ENCODE measurements at places on chromosomes 4 and X.

DNA sequence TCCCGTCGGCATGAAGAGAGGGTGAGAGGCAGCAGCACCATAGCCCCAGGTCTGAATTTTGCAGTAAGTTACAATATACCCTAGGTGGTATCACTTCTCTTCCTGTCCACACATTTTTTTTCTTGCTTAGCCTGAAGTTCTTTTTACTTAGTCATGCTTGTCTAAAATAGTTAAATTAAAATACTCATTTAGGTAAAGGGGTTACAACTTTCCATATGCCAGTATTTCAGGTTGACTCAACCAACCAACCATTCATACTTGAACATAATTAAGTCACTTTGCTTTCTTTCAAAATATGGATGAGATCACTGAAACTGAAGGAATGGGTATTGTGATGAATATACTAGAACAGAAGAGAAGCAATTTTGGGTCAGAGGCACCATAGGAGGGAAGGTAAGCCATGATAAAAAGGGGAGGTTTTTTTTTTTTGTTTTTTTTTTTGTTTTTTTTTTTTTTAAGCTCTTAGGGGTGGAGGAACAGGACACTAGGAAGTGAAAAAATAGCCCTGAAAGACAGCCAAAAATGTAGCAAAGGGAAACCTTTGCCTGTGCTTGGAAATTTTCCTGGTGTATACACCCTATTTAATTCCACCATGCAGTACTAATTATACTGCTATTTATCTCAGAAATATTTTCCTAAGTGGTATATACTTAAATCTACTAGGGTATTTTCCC lies 41.8 kb downstream of the RPS6KA3 start:
- no peak for DNase-seq

DNA sequence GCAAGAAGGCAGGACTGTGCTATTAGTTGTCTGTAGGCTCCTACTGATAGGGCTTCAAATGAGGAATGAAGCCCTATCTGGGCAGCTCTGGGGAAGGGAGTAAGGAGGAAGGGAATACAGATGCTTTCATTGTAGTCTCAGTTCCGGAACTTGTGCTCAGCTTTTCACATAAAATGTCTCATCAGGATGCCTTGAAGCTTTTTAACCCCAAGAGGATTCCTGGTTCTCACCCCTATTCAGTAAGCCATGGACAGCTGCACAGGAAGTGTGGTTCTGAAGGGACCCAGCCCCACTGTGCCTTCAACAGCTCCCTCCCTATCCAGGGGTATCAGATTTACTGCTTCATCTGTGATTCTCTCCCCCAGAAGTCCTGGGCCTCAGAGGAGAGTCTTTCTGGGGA lies 5.0 kb downstream of the ARMCX5 start:
- DNase-seq: no peak

- DNase-seq: no peak
These were observed 47.6 kb upstream of the FGG start for GRCh38 chr4:154660052-154660451.

DNA sequence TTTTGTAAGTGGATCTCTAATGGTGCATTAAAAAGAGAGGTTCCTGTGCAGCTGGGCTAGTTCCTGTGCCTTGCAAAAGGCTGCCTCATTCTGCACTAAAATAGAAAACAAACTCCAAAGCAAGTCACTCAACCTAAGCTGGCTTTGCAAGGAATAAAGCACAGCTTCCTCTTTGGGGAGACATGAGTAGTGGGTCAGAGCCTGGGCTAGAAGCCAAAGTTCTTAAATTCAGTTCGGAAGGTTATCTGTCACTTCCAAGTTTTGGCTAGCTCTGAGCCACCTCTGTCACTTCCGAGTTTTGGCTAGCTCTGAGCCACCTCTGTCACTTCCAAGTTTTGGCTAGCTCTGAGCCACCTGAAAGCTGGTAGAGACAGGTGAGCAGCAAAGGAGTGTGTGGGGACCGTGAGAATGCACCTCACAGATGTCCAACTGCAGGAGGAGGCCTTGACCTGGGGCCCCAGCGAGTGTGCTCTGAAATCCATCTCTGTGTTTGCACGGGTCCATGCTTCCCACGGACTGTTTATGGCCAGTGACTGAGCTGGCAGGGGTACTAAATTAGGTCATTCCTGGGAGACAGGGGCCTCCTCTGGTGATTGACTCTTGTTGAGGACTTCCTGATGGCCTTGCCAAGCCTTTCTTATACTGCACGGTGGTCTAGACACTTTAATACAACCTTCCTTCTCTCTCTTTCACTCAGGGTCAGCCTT lies 36.4 kb upstream of the MAMLD1 start:
- DNase-seq: no peak

DNA sequence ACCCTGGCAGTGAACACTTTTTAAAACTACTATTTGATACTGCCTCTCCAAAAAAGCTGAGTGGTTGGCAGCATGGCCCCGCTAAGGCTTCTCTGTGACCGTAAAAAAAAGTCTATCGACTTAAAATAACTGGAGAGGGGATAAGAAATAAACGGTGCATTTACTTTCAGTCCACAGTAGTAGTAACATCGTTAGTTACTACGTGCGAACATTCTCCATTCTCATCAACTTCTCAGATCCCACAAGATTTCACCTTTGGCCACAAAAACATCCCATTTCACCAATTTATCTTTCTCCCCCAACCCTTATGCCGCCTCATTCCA lies 524 bp upstream of the EXOSC9 start:
- no peak for DNase-seq

DNA sequence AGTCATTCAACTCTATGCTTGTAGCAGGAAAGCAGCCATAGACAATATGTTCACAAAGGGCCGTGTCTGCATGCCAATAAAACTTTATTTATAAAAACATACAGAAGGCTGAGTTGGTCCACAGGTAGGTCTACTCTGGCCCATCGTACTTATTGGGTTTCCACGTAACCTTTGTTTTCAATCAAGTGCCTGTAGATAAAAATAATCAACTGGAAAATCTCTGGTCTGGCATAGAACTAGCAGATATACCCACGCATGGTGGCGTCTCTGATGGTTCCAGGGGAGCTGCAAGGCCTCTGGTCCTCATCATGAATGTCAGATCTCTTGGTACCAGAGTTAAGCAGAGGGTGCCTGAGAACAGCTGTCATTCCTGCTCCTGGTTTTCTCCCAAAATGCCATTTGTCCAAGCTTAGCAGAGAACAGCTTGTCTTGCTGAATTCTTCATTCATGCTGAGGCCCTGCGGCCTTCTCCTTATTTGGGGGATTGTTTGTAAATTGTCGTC lies 31.4 kb upstream of the JAKMIP1 start:
- no peak for DNase-seq

DNA sequence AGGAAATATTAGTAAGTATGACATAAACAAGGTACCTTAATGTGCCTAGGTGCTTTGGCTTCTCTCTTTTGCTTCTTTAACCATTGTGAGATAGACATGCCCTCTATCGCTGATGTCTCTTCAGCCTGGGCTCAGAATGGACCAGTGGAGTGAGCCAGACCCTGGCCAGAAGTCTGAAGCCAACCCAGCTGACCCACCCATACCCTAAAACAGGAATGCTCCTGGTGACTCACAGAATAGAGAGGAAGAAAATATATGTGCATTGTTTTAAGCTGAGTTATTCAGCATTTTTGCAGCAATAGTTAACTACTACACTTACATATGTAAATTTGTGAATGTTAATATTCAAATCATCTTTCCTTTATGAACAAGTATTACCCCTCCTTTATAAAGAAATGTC lies 167.5 kb upstream of the PCDH10 start:
- no peak for DNase-seq

- no peak for DNase-seq
These were observed 33.1 kb downstream of the DLG3 start for GRCh38 chrX:70477734-70478075.

- DNase-seq: no peak
These were observed 43.0 kb downstream of the C4orf33 start for GRCh38 chr4:129138810-129139496.

GRCh38 chr4:68466185-68466584 lies 18.9 kb downstream of the TMPRSS11E start:
- DNase-seq: no peak

DNA sequence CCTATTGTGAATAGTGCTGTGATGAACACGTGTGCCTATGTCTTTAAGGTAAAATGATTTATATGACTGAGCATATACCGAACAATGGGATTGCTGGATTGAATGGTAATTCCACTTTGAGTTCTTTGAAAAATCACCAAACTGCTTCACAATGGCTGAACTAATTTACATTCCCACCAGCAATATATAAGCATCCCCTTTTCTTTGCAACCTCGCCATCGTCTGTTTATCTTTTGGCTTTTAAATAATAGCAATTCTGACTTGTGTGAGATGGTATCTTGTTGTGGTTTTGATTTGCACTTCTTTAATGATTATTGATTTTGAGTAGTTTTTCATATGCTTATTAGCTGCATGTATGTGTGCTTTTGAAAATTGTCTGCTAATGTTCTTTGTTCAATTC lies 31.8 kb upstream of the UGT2A1 start:
- DNase-seq: no peak

- no peak for DNase-seq
These were observed 50.4 kb downstream of the MGARP start for GRCh38 chr4:139229534-139230039.

- no peak for DNase-seq
These were observed 148.3 kb downstream of the CPEB2 start for GRCh38 chr4:15150631-15151030.

DNA sequence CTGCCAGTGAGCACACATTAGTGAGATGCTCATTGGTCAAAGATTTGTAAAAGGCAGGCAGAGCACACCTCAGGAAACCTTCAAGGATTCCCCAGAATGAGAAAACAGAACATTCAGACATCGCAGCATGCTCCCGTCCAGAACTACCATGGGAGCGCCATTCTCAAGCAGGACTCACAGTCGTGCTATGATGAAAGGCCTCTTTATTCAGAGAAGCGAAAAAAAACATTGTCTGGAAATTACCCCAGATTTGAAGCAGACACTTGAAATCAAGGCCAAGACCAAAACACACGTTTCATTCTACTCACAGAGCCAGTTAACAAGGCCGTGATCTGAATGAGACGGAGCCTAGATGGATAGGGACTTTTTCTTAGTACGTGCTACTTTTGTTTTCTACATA lies 961.8 kb upstream of the TENM3 start:
- no peak for DNase-seq

DNA sequence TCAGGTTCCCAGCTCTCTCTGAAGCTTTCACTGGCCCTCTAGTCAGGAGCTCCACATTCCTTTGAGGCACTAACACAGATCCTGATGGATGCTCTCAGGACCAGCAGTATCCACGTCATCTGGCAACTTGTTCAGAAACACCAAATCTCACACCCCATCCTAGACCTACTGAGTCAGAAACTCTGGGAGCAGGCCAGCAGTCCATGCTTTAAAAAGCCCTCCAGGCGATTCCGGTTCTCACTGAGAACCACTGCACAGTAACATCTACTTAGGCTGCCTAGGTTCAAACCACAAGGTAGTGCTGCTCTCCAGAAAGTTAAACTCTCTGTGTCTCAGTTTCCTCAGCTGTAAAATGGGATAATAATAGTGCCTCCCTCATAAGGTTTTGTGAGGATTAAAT lies 55.3 kb downstream of the CCDC158 start:
- DNase-seq: no peak
